ENCODE measurements at places on chromosomes 6 and 20.

GRCh38 chr6:2480267-2480966 lies 235.0 kb upstream of the GMDS start:
- no peak for DNase-seq

DNA sequence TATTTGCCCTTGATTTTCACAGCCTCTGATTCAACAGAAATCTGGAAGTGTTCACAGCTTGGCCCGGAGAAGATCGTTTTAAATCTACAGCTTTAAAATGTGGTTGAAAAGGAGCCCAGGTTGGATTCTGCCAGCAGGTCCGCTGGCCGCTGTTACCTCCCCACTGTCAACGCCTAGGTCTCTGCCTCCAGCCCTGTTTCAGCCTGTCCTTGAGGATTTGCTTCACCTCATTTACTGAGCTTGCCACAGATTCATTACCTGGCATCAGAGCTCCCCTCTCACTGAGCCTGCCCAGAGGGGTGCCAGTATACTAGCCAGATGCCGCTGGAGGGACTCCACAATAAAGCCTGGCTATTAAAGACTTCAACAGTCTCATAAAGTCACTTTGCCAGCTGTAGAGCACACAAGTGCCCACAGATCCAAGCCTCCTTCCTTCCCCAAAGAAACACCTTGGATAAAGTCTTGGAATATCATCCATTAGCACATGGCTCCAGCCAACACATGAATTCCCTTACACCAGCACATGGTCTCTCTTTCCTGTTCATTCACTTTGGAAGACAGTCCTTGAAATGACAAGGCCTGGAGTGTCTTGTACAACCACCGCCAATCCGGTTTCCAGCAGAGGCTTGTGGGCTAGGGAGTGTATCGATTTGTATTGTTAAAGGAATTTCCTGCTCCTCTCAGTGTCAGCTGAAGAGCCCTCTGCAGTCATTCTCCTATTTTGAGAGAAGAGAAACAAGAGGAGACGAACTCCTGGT lies 9.5 kb upstream of the NR2E1 start:
- no peak for DNase-seq

- DNase-seq = no peak
Observed at GRCh38 chr6:123619156-123619555, 17.6 kb downstream of the TRDN start.

DNA sequence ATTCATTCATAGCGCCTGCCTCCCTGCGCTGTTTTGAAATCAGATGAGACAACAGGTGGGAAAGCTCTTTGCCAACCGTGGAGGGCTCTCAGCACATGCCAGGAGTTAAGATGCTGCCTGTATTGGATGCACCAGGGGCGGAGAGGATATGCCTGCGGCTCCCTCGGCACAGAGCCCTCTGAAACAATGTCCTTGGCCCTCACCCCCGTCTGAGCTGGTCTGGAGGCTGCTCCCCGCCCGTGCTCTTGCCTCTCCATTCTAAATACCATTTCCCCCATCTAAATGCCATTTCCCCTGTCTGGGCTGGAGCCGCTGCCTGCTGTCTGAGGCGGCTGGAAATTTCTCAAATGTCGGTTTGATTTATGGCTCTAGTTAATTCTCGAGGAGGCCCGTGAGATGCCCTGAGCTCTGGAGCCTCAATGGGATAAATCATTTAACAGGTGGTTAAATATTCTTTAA lies 50.8 kb upstream of the MLN start:
- no peak for DNase-seq

DNA sequence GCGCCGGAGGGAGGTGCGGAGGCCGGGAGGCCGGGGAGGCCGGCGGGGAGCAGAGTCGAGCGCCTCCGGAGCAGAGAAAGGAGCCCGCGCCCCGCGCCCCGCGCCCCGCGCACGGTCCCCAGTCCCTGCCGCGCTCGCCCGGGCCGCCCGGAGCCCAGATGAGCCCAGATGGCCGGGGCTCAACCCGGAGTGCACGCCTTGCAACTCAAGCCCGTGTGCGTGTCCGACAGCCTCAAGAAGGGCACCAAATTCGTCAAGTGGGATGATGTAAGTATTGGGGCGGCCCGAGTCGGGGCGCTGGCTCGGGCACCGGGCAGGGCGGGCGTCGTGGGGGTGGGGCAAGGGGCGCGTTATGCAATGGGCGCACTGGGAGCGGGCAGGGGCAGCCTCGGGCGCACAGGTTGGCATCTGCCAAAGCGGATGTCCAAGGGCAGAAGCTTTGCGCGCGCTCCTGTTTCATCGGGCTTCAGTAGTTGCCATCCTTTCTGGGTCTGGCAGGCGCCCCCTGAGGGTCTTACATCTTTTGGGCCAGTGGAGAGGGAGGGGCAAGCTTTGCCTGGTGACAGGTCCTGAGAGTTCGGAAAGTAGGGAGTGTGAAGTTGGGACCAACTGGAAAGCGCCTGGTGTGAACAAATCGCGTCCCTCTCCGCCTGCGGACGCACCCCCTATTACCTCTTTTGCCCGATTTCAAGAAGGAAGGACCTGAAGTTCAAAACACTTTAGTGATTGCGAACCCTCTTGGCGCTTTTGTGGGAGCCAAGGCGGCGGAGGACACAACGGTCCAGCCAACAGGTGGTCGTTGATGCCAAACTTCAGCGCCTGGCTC lies 631 bp downstream of the PLCB1 start:
- peak; percentile 77 for DNase-seq

DNA sequence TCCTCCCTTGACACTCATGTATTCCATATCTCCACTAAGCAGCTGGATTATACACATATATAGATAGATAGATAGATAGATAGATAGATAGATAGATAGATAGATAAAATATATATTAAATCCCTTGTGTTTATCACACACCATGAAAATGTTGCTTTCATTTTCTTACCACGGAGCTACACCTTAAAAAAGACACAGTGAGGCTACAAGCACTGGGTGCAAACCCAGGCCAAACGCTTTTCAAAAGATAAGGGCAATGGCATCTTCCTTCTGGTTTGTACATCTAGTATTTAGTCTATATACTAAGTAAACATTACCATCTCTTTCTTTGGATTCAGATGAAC lies 377.1 kb downstream of the ESR1 start:
- DNase-seq = no peak

- DNase-seq = no peak
Observed at GRCh38 chr6:2478200-2478599, 232.8 kb upstream of the GMDS start.

DNA sequence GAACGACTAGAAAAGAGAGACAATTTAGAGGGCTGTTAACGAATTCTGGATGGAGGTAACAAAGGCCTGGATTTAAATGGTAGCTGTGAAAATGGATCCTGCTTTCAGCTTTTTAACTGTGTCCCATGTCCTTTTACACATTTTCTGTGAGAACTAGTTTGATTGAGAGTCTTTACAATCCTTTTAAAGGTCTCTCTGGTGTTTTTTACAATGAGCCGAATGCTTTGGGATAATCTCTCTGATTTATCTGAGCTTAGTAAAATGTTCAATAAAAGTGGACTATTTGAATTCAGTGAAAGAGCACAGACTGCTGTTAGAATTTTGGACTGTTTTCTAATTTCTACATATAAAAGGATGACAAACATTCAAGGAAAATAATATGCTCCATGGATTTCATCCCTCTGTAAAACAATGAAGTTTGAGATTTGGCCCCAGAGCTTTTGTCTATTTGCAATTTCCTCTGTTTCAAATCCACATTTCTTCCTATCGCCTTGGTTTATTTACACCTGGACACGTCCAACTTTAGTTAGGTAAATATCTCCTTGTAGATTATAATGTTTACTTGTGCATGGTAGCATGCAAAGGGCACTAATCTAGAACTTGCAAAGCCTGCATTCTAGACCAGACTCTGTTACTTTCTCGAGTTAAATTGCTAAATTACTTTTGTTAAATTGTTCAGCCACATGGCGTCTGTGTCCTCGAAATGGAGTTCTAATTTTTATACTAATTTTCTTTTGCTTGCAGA lies 871.0 kb upstream of the CITED2 start:
- no peak for DNase-seq

DNA sequence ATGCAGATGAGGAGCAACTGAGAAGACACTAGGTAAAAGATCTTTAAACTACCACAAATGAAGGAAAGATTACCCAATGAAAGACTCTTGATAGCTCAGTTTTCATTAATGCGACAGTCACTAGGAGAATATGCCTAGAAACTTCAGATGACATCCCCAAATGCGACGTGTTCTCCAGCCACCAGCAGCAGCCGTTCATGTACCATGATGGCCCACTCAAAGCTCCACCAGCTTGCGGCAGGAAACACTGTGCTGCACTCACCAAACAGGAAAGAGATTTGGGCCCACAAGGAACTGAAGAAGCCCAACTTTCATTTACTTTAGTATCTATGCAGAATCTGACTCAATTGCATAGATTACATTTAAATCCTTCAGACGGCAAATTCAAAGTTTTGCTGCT lies 7.5 kb downstream of the DIDO1 start:
- no peak for DNase-seq

DNA sequence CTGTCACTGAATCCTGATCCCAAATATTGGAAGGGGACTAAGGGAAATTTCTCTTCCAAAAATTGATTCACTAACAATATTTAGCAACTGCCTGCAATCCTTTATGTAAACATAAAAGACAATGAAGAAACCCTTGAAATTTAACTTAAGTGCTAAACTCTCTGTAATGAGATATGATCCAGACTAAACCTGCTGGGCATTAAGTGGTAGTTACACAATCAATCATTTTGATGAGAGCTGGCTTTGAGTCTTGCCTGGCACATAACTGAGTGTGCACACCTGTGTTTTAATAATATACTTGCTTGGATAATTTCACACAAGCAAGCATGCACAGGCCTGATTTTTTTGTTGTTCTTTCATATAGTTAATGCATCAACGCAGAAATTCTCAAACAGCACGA lies 9.8 kb upstream of the ZFP64 start:
- no peak for DNase-seq

GRCh38 chr6:56259234-56260077 lies 12.1 kb upstream of the COL21A1 start:
- no peak for DNase-seq

GRCh38 chr6:16493112-16493511 lies 254.7 kb downstream of the GMPR start:
- DNase-seq = no peak

DNA sequence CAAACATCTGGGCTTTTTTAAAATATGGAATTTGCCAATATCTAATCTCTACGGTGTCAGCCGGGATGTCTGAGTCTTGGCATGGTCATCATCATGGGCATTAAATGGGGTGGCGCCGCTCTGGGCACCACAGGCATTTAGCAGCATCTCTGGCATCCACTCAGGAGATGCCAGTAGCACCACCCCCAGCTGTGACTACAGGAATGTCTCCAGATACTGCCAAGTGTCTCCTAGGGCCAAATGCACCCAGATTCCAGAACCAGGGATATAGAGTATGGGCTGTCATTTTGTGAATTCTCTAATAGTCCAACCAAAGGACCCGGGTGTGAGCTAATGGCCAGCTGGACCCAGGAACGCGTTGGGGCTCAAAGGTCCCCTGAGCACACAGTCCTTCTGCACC lies 361.0 kb downstream of the TAF4 start:
- DNase-seq = no peak

GRCh38 chr6:138824482-138825144 lies 28.7 kb downstream of the ECT2L start:
- no peak for DNase-seq

- DNase-seq = no peak
Observed at GRCh38 chr6:28597217-28597835, 71.6 kb downstream of the GPX5 start.

DNA sequence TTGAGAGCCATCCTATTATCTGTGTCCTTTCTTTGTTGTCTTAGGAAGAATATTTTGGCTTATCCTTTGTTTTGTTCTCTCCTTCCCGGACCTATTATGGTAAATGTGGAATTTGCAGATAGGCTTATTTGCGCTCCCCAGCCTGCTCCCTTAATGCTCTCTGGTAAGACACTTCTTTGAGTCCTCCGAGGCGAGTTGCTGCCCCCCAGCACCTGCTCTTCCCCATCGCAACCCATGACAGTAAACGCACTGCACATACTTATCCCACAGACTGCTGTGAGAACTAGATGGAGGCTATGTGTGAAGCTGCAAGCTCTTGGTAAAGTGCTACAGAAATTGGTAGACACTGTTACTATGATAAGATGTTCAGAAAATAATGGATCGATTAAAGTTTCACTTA lies 47.0 kb upstream of the ESR1 start:
- no peak for DNase-seq

GRCh38 chr6:144219056-144219685 lies 66.0 kb upstream of the UTRN start:
- no peak for DNase-seq

DNA sequence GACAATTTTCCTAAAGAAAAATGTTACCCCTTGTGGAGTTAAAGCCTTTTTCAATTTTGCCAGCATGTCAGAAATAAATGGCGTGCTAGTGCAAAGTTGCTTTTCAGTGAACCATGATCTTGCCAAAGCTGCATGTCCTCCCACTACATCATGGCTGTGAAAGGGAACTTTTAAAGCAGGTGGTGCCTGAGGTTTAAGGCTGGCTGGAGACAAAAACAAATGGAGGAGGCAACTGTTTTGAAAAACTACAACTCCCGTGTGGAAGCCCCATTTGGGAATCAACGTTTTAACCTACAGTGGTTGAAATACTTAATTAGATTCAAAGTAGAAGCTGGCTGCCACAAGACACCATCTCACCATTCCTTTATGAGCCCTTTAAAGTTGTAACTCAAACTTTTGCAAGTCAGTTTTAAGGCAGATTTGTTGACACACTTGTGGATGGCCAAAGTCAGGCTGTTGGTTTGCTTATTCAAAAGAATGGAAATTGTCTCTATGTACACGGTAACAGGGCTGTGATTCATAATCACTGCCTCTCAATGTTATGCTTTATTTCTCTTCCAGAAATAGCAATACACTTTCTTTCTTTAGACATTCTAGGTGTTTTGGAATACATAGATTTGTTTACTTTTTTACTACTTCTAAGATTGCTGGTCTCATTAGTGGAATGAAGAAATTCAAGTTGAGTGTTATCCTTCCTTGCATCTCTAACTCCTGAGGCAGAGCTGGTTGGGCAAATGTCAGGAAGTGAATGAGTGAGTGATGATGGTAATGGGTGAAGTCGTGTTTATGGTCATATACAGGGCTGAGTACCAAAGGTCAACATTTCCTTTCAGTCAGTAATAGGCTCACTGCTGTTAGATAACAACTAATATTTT lies 196.4 kb upstream of the GMDS start:
- no peak for DNase-seq

GRCh38 chr6:71496018-71496721 lies 207.6 kb downstream of the OGFRL1 start:
- no peak for DNase-seq

DNA sequence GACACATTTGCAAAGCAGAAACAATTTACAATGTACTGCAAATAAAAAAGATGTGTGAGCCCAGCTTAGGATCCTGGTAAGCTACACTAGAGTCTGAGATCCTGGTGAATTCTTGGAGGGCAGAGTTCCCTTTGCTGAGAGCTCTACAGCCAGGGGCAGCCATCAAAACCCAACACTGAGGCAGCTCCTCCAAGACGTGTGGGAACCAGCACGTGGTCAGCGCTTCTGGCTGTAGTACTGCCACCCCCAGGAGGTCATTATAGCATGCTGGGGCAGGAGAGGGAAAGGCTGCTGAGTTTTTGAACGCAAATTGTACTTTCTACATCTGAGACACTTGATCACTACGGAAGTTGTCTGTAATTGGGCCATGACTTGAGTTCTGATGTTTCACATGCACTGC lies 131.5 kb downstream of the INSM1 start:
- DNase-seq = no peak

GRCh38 chr6:35494161-35494563 lies 2.7 kb downstream of the TEAD3 start:
- no peak for DNase-seq

GRCh38 chr6:28218312-28219248 lies 6.5 kb upstream of the ZSCAN9 start:
- no peak for DNase-seq

GRCh38 chr6:15638373-15638772 lies 24.5 kb downstream of the DTNBP1 start:
- no peak for DNase-seq
